Thymus (tissue), 14 donors: ENCODE measurements at places on chromosomes 12 and 14. TPM values are rescaled to one million over a fixed set of nuclear protein-coding genes. Genes with fewer than 3 reads are reported as not detected.

- no peaks in the 10 kb centered on the region for H3K27me3 ChIP-seq
- H3K4me1 ChIP-seq = peaks cover 30% of the 10 kb centered on the region
- no peak for DNase-seq
- H3K36me3 ChIP-seq = peaks cover 21% of the 10 kb centered on the region
Observed at GRCh38 chr12:1591034-1591433, 3.3 kb downstream of the FBXL14 start.

DNA sequence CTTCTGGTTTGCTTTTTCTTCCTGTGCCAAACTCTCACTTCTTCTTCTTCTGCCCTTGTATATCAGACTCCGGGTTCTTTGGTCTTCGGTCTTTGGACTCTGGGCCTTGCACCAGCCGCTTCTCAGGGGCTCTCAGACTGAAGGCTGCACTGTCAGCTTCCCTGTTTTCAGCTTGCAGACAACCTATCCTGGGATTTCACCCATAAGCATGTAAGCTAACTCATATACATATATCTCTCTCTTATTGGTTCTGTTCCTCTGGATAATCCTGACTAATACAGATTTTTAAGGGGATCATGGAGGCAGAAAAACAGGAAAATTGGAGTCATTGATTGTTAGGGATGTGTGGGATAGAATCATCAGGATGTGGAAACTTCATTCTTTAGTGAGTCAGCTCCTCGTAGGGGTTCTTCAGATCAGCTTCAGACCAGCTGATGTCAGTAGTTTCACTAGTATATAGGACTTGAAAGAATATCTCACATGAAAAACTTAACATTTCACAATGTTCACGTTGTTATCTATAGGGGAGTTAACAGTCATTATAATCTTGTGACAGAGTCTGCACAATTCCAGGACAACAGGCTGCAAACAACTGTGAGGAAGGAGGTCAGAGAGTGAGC, 102.9 kb downstream of the RASSF9 start:
- H3K4me3 ChIP-seq = no peak overlapping the region
- no peaks in the 10 kb centered on the region for H3K36me3 ChIP-seq
- H3K27me3 ChIP-seq = no peaks in the 10 kb centered on the region
- H3K4me1 ChIP-seq = no peaks in the 10 kb centered on the region
- no peak for DNase-seq
- H3K27ac ChIP-seq = no peak overlapping the region

DNA sequence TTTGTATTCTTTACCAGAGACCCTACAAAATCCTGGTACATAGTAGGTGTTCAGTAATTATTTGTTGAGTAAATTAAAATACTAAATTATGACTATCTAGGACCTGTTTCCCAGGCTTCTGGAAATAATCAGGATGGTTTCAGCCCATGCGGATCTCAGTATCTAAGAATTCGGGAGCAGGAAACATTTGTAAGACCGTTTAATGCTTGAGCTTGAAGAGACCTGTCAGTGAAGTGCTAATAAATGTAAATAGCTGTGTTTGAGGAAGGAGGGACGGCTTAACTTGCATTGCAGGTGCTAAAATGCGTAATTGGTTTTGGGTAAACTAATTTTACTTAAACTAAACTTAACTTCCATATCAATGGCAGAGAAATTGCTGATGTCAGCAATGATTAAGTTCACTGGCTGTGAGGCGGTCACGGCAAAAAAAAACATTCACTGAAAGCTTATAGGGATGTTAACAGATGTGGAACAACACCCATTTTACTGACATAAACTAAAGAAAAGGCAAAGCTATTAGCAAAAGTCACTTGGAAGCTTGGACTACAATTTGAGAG, 28.6 kb upstream of the AEBP2 start:
- H3K4me1 ChIP-seq = no peaks in the 10 kb centered on the region
- DNase-seq = no peak
- H3K4me3 ChIP-seq = no peak overlapping the region
- H3K27ac ChIP-seq = no peak overlapping the region
- H3K27me3 ChIP-seq = no peaks in the 10 kb centered on the region
- H3K36me3 ChIP-seq = no peaks in the 10 kb centered on the region

DNA sequence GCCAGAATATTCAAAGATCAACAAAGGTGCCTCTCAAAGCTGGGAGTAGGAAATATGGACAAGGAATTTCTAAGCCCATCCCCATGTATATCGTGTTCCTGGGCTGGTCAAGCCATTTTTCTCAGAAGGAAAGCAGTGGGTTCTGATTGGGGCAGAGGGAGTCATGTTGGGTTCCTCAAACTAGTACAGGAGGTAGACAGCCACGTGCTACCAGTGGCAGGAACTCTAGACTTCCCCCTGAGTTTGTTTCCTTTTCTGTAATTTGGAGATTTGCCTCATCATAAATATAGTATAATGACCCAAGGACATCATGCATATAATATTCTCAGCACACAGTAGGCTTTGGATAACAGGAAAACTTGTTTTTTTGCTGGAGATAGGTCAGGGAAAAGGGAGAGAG, 16.4 kb upstream of the PLEKHH1 start:
- no peak for DNase-seq
- peaks cover 45% of the 10 kb centered on the region for H3K4me1 ChIP-seq
- no peak overlapping the region for H3K27ac ChIP-seq
- no peaks in the 10 kb centered on the region for H3K36me3 ChIP-seq
- no peak overlapping the region for H3K4me3 ChIP-seq

Gene HHIPL1
- 0.23 TPM for polyA plus RNA-seq

Gene GPR65
- polyA plus RNA-seq = 10.1 TPM

Gene IRAK3
- 5.9 TPM for polyA plus RNA-seq
